ENCODE measurements at places on chromosomes 12 and 14.

DNA sequence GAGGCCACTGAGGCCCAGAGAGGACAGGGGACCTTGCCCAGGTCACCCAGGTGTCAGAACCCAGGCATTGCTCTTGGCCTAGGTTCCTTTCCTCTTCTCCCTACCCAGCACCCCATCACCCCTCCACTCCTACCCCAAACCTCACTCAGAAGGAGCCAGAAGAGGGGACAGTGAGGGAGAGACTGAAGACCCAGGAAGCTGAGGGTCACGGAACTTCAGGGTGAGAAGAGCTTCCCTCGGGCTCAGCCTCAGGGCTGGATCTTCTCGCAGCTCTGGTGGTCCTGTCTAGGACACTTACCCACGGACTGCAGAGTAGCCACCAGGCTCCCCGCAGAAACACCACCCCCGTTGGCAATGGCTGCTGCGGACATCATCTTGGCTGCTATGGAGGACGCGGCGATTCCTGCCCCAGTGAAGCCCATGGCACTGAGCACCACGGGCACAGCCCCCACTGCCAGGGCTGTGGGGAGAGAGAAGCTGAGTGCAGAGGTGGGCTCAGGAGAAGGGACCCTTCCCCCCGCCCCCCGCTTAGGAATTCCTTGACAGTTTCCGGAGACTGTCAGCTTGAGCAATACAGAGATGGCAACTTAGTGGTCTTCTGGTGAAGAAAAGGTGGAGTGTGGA is 1.1 kb downstream of the IFI27L2 start:
- no peak for DNase-seq

GRCh38 chr12:69331519-69331908 is 16.7 kb upstream of the LYZ start:
- DNase-seq, result no peak

GRCh38 chr12:130074661-130075406 is 87.4 kb upstream of the FZD10 start:
- no peak for DNase-seq

- no peak for DNase-seq
These were observed 3.3 kb downstream of the LTB4R start for GRCh38 chr14:24314377-24315193.
